A549 treated with ZK216348 at 1 μM for 4 hours (cell line): ENCODE measurements at places on chromosomes 6 and 20. TPM values are rescaled to one million over a fixed set of nuclear protein-coding genes. Genes with fewer than 3 reads are reported as not detected.

TFAP2C gene
- 14.4 to 16.9 TPM (median 15.0 TPM) in 5 replicates for total RNA-seq

GTSF1L gene
- not detected in 5 replicates for total RNA-seq

ULBP1 gene
- total RNA-seq: 0.73 to 1.3 TPM (median 1.00 TPM) in 5 replicates

MRPL2 gene
- total RNA-seq: 44.1 to 63.1 TPM (median 54.2 TPM) in 5 replicates

HEY2 gene
- total RNA-seq: 0.06 to 0.09 TPM (median 0.08 TPM) in 3 of 5 replicates, not detected in the others

IMPG1 gene
- total RNA-seq: not detected in 5 replicates

LATS1 gene
- total RNA-seq: 5.5 to 9.6 TPM (median 7.2 TPM) in 5 replicates

FLRT3 gene
- total RNA-seq: 1.6 to 2.2 TPM (median 1.8 TPM) in 5 replicates

CRISP1 gene
- total RNA-seq: not detected in 5 replicates

CTCFL gene
- total RNA-seq: not detected in 5 replicates

COL12A1 gene
- total RNA-seq: 5.1 to 7.1 TPM (median 5.4 TPM) in 5 replicates

ZSCAN23 gene
- not detected in 5 replicates for total RNA-seq

ATXN1 gene
- 1.5 to 4.3 TPM (median 3.5 TPM) in 5 replicates for total RNA-seq

DNMT3B gene
- total RNA-seq: 3.3 to 5.2 TPM (median 4.4 TPM) in 5 replicates

NFYA gene
- 10.0 to 14.7 TPM (median 14.0 TPM) in 5 replicates for total RNA-seq

RAET1E gene
- total RNA-seq: 2.1 to 4.1 TPM (median 2.7 TPM) in 5 replicates

LAMA4 gene
- 0.71 to 1.4 TPM (median 1.2 TPM) in 5 replicates for total RNA-seq

NR2E1 gene
- total RNA-seq: 0.09 TPM in 1 of 5 replicates, not detected in the others

RFX6 gene
- not detected in 5 replicates for total RNA-seq

SLC44A4 gene
- total RNA-seq: 0.18 to 0.50 TPM (median 0.29 TPM) in 3 of 5 replicates, not detected in the others
